ENCODE measurements at places on chromosomes 5 and 9.

DNA sequence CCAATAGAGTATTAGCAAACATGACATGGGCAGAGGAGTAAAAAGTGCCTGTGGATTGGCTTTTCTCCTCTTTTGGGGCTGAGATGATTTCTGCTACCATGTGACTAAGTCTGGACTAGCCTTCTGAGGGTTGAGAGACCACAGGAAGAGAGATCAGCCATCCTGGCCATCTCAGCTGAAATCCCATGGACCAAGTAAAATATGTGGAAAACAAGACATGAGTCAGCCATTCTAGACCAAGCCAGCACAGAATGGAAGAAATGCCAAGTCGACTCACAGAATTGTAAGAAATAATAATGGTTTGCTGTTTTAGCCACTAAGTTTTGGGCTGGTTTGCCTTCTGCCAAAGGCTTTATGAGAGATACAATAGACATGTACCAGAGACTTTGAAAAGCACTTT is 377.8 kb downstream of the CHSY3 start:
- no peak for DNase-seq

GRCh38 chr5:94361832-94362796 is 256.3 kb downstream of the KIAA0825 start:
- DNase-seq = no peak

GRCh38 chr5:138927979-138928378 is 52.8 kb upstream of the LRRTM2 start:
- DNase-seq = peak; percentile 57

DNA sequence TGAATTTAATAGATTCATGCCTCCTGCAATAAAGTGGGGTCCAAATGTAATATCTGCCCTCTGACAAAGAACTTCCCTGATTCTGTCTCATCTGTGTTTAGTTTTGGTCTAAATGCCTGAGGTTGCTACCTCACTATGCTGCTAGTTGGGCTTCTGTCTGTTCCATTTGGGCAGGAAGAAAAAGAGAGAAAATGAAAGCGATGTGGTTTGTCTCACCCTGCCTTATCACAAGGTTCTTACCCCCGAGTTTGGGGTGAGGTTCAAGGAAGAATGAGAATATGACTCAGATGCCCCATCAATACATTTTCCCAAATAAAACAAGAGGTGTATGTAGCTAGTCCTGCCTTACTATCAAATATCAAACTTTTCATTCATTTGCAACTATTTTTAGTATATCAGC is 132.1 kb upstream of the MTAP start:
- no peak for DNase-seq

All from NCI-H1092 treated with DMSO at 0.1 percent for 48 hours (cell line).